ENCODE measurements at places on chromosomes 11 and 22. TPM values are rescaled to one million over a fixed set of nuclear protein-coding genes. Genes with fewer than 3 reads are reported as not detected.

DNA sequence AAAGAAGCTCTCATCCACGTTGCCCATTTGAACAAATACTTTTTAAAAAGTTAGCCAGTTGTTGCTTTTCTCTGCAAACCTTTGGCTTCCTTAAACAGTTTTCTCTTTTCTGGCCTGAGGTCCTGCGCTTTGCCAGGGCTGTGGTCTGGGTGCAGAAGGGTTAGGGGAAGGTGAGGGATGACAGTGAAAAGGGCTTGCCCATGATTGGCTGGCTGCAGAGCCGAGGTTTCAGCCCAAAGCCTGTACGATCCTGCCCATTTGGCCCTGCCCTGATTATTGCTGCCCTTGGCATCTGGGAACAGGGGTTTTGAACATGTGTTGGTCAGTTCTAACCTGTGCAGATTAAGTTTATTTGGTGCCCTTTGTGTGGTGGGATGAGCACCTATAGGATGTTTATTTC lies 1.5 kb downstream of the INCENP start:
- no peak for DNase-seq

The PLAAT5 gene
- polyA plus RNA-seq, result 0.48 TPM

DNA sequence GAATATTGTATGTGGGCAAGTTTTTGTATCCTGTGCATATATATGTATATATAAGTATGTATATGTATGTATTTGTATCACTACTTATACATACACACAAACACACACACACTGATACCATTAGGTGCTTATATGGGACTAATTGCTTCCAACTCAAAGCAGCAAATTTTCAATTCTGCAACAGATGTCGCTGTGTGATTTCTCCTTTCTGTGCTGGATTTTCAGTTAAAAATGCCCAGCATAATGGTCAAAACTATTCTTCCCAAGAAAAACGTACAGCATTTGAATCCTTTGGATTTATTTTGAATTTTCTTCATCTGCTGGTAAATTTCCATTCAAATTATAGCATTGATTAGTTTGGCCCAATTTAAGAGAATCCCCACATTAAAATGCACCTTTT lies 4.3 kb downstream of the CADM1 start:
- DNase-seq, result no peak

DNA sequence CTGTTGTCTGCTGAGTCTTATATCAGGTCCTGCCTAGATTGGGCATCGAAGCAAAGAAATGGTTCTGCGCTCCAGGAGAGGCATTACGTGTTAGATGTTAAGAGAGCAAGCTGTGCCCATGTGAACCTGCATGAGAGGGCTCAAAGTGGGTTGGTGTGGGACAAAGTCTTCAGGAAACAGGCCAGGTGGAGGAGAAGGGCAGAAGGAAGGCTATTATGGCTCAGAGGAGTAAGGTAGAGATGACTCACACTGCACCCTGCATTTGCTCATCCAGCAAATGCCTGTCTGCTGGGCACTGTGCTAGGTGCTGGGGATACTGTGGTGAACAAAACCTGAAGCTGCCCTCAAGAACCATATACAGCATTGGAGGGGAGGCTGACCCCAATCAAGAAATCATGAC lies 5.8 kb downstream of the USP35 start:
- DNase-seq, result no peak

DNA sequence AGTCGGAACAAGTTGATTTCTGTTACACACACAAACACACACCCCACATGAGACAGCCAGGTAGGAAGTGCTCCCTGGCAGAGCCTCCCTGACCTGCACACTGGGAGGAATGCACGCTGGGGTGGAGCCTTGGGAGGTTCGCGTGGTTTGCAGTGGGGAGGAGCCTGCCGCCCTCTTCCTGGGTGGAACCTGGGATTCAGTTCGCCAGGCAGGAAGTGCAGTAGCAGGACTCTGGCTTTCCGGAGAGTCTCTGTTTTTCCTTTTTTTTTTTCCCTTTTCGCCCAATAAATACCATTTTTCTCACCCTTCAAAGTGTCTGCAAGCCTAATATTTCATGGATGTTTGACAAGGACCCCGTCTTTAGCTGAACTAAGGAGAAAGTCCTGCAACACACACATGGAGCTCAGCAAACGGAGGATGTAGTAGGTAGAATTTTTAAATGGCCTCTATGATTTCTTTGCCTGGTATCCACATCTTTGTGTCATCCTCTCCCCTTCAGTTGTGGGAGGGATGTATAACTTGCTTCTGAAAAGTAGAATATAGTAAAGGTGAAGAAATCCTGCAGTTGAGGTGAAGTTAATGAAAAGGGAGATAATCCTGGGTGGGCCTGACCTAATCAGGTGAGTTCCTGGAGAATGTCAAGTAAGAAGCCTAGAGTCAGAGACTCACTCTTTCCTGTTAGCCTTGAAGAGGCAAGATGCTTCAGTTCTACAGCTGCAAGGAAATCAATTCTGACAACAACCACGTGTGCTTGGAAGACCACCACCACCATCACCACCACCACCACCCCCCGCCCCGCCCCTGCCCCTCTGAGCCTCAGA lies 72.9 kb downstream of the PIWIL4 start:
- DNase-seq, result no peak

The TST gene
- 74.2 TPM for polyA plus RNA-seq

The KLHDC7B gene
- 0.04 TPM for polyA plus RNA-seq

DNA sequence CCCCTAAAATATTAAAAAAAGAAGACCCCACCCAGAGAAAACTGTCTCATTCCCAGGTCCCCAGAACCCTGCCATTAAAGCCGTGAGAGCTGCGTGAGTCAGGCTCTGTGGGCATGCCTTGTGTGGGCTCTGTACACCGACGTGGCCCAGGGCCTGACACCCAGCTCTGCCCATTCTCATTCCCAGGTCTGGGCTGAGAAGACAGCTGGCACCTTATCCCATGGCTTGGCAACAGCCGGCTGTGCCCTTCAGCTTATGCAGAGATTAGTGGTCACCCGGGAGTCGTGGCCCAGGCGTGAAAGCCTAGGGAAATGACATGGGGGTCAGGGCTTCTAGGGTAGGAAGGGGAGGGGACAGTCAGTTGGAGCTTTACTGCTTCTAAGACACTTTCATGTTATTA lies 31.9 kb downstream of the OTOG start:
- DNase-seq, result no peak

- no peak for DNase-seq
Observed at GRCh38 chr11:47483457-47483856, 34.5 kb upstream of the RAPSN start.

GRCh38 chr11:86294026-86294425 lies 8.0 kb upstream of the HIKESHI start:
- no peak for DNase-seq

The KCNE3 gene
- 29.0 TPM for polyA plus RNA-seq

The ADAMTS15 gene
- 65.7 TPM for polyA plus RNA-seq

The NADSYN1 gene
- 41.8 TPM for polyA plus RNA-seq

DNA sequence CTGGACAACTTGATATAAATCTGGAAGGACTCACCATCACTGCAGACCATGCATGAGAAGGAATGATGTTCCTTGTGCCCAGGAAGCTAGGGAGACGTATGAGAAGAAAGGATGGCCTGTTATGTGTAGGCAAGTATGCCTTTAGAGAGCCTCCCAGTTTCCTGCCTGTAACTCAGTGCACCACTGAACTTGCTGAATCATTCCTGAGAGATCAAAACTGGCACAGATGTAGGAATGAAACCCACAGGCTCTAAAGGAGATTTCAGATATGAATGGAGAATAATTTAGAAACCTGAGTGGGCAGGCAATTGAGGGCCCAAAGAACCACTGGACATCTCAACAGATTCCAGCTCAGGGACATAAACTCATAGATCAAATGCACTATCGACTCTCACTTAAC lies 38.4 kb upstream of the PRSS23 start:
- no peak for DNase-seq

DNA sequence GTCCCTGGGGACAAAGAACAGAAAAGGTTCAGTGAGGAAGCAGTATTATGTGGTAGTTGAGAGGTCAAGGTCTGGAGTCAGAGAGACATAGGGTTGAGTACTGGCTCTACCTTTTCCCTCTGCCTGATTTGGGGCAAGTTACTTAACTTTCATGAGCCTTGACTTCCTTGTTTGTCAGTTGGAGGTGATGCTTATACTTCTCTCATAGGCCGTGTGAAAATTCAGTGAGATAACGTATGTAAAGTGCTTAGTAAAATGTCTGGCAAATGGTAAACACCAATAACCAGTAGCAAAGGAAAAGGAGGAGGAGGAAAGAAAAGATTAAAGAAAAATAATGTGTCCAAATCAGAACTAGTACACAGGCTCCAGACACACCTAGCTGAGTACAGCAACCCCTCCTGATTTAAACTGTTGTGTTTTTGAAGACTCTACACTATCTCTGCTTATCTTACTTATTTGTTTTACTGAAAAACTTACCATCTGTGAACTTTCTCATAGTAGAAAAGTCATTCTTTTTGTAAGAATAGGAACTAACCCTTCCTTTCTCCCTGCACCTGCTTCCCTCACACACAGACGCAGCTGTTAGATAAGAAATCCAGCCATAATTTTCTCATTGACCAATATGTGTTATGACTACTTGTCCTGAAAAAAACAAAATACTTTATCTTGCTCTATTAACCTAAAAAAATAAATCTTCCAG lies 126.9 kb downstream of the CD44 start:
- DNase-seq, result no peak

DNA sequence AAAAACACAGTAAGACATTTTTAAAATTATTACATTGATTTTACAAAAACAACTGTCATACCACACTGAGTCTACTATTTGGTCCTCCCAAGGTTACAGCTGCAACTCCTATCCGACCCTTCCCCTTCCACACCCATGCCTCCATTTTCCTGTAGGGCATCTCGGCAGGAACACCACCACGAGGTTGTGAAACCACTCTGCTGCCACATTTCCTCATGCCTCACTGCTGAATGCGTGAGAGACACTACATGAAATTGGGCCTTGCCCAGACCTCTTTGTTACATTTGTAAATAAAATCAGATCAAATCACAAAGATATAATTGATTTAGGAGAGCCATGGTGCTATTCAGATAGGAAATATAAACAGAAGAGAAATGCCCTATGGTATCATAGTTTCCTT lies 2.0 kb downstream of the ARHGAP32 start:
- DNase-seq, result no peak

The JAML gene
- polyA plus RNA-seq, result 2.4 TPM

GRCh38 chr11:95148406-95148805 lies 58.8 kb downstream of the ENDOD1 start:
- no peak for DNase-seq

DNA sequence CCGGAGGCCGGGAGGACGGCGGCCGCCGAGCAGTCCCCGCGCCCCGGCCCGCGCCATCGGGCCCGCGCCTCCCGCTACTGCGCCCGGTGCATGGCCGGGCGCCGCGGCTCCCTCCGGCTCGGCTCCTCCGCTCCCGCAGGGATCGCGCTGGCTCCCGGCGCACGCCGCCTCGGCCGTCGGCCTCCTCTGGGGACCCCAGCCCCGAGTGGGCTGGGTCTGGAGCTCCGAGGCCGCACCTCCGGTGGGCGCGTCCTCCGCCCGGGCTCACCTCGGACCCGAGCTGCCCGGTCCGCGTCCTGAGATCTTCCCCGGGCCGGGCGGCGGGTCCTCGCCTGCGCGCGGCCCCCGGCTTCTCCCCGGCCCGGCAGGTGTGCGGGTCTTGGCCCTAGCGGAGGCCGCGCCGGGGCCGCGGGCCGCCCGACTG lies 251 bp downstream of the SHISA8 start:
- DNase-seq, result no peak

The CCDC15 gene
- 4.0 TPM for polyA plus RNA-seq

The KCNJ11 gene
- polyA plus RNA-seq, result 3.0 TPM

DNA sequence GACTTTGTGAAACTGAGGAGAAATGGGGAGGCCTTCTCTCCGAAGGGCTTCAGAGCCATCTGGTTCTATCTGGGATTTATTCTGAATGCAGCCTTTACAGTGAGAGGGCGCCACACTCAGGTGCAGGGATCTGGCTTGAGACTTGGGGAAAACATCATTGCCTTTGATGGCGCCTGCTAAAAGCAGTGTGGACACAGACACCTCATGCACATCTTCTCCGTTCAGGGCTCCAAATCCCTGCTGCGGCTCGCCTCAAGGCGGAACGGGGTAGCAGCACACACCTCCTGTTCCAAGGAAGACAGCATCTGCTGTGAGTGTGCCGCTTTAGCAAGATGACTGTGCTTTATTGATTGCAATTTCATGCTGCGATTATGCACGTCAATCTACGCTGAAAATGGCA lies 37.1 kb upstream of the OLFML1 start:
- DNase-seq, result no peak

Data from renal pelvis (tissue), 12 donors.